Mammary microvascular endothelial cell (primary cell): ENCODE measurements at places on chromosomes 3 and 15. TPM values are rescaled to one million over a fixed set of nuclear protein-coding genes. Genes with fewer than 3 reads are reported as not detected.

GOLGA8M gene
- total RNA-seq: 0.20 and 0.73 TPM in 2 replicates

UNC13C gene
- not detected in 2 replicates for total RNA-seq

C3orf20 gene
- not detected in 2 replicates for total RNA-seq

GOLGA6B gene
- not detected in 2 replicates for total RNA-seq

CPNE9 gene
- total RNA-seq: 0.30 TPM in 1 of 2 replicates, not detected in the other

SKOR1 gene
- not detected in 2 replicates for total RNA-seq

TNNC1 gene
- not detected in 2 replicates for total RNA-seq

DAPK2 gene
- total RNA-seq: 3.1 and 4.0 TPM in 2 replicates

GOLGA6D gene
- total RNA-seq: not detected in 2 replicates

STRIT1 gene
- total RNA-seq: not detected in 2 replicates

SIDT1 gene
- under 0.01 TPM in 1 of 2 replicates, not detected in the other for total RNA-seq

NR2E3 gene
- 0.13 TPM in 1 of 2 replicates, not detected in the other for total RNA-seq

NR2C2 gene
- total RNA-seq: 15.9 and 23.1 TPM in 2 replicates

CHRNA5 gene
- 3.9 and 7.2 TPM in 2 replicates for total RNA-seq

ADGRG7 gene
- not detected in 2 replicates for total RNA-seq

CRABP1 gene
- 0.20 TPM in 1 of 2 replicates, not detected in the other for total RNA-seq

SOX14 gene
- total RNA-seq: not detected in 2 replicates
